ENCODE measurements at places on chromosomes 2 and 18.

GRCh38 chr2:240286596-240286995, 146.1 kb upstream of the OTOS start:
- DNase-seq = no peak

DNA sequence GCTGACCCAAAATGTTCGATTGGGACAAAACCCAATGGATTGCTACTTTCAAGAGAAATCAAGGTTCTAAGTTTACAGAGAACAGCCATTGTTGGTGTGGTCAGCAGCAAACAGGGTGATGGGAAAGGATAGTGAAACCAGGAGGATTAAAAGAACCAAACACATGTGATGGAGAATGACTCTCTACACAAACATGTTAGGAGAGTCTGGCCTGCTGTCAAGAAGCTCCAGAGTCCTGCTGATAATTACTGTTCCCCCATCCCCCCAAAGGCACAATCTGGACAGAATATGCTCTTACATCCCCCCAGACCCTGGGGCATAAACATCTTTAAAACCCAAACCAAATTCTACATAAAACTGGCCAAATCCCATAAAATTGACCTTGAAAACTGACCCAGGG, 32.0 kb upstream of the ACYP2 start:
- DNase-seq = no peak

DNA sequence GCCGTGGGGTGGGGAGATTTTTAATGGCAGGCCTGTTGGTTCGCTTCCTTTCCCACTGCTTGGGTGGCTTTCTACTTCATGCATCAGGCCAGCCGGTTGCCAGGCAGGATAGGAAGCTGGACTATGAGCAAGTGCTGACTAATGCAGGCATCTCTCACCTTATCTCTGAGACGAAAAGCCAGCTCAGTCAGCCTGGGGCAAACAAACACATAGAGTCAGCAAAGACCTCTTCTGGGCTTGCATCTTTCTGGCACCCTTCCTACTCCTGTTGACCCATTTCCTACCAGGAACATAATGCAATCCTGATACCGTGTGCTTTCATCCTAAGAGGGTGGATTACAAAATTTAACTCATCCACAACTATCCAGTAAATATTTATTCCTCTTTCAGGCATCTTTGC, 416.6 kb upstream of the MEX3C start:
- DNase-seq = peak; percentile 81

DNA sequence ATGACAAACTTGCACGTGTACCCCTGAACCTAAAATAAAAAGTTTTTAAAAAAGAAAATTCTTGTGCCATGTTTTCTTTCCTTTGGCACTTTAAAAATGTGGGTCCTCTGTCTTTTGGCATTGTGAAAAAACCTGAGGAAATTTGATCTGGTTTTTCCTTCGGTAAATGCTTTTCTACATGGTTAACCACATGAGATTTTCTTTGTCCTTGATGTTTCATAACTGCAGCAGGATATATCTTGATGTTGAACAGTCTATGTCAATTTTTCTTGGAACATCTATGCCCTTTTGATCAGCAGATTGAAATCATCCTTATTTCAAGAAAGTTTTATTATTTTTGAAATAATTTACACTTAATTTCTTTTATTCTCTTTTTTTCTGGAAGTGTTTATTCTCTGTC, 109.1 kb downstream of the TMEM17 start:
- DNase-seq = no peak

GRCh38 chr2:73059106-73059505, 12.4 kb downstream of the SFXN5 start:
- DNase-seq = no peak

GRCh38 chr2:198660501-198660900, 797.2 kb downstream of the SATB2 start:
- no peak for DNase-seq

DNA sequence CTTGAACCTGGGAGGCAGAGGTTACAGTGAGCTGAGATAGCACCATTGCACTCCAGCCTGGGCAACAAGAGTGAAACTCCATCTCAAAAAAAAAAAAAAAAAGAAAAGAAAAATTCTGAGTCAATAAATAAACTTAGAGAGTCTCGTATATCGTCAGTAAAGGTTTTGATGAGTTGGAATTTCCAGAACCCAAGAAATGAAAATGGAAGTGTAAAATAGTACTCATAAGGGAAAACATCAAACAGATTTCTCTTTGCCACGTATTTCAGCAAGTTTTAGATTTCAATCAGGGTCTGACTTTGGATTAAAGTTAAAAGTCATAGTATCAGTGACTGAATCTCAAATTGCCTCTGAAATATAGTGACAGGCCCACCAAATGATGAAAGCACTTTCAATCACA, 71.4 kb upstream of the SPOPL start:
- no peak for DNase-seq

Data from fibroblast of the aortic adventitia (primary cell).